ENCODE measurements at places on chromosomes 13 and 19. TPM values are rescaled to one million over a fixed set of nuclear protein-coding genes. Genes with fewer than 3 reads are reported as not detected.

DNA sequence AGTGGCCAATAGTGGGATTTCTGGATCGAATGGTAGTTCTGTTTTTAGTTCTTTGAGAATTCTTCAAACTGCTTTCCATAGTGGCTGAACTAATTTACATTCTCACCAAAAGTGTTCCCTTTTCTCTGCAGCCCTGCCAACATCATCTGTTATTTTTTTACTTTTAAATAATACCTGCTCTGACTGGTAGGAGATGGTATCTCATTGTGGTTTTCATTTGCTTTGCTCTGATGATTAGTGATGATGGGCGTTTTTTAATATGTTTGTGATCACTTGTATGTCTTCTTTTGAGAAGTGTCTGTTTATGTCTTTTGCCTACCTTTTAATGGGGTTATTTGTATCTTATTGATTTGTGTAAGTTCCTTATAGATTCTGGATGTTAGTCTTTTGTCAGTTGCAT lies 48.0 kb downstream of the RNASEH2B start:
- DNase-seq, result no peak

GRCh38 chr13:50783066-50783465 lies 60.4 kb downstream of the DLEU7 start:
- DNase-seq, result no peak

DNA sequence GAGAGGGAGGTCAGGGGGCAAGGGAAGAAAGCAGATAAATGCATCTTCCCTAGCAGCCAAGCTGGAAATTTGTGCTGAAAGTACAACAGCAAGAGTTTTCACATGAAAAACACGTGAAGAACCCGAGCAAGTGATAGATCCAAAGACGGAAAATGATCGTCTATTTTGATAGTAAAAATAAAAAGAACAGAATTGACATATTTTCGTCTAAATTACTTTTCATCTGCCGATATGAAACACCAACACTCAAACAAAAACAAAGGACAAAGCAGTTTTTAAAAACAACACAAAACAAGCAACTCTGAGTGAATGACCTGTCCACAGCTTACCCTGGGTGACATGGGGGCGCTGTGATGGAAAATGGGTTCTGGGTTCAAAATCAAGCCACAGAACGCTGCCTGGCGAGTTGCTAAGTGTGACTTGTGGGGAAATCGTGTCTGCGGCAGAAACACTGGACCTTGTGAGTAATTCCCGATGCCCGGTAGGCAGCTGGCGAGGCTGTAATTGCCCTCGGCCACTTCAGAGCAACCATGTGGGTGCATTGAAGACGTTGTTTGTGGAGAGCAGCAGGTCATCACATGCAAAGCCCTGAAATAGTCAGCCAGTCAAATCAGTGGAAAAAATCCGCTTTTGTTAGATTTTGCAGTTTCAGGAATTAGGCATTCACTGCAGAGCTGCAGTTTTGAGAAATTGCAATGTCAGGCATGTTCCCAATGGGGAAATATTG lies 7.4 kb downstream of the SOX1 start:
- no peak for DNase-seq

- DNase-seq, result no peak
These were observed 9.9 kb downstream of the ZIC5 start for GRCh38 chr13:99961636-99962035.

GRCh38 chr13:40161931-40162330 lies 504.5 kb downstream of the FOXO1 start:
- peak; percentile 49 for DNase-seq

- DNase-seq, result no peak
These were observed at the start of gene NLRP8 for GRCh38 chr19:55947532-55947931. NLRP8 (plus strand) TSS chr19:55947832.

- no peak for DNase-seq
These were observed 18.8 kb downstream of the CYTH2 start for GRCh38 chr19:48487948-48488347.

DNA sequence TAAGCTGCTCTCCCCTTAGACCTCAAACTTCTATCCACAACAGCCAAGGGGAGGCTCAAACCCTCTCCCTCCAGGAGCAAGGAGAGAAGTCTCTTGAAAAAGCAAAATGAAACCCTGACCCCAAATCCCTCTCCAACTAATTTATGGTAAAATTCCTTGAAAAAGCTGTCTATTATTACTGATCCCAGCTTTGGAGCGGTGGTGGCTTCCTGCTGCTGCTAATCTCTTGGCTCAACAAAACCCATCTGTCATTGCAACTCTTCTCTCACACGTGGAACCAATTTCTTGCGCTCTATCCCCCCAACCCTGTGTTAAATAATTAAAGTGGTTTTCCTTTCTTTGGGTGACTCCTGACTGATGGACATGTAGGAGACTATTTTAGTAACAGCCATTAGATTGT lies 64.1 kb upstream of the OXGR1 start:
- DNase-seq, result no peak

DNA sequence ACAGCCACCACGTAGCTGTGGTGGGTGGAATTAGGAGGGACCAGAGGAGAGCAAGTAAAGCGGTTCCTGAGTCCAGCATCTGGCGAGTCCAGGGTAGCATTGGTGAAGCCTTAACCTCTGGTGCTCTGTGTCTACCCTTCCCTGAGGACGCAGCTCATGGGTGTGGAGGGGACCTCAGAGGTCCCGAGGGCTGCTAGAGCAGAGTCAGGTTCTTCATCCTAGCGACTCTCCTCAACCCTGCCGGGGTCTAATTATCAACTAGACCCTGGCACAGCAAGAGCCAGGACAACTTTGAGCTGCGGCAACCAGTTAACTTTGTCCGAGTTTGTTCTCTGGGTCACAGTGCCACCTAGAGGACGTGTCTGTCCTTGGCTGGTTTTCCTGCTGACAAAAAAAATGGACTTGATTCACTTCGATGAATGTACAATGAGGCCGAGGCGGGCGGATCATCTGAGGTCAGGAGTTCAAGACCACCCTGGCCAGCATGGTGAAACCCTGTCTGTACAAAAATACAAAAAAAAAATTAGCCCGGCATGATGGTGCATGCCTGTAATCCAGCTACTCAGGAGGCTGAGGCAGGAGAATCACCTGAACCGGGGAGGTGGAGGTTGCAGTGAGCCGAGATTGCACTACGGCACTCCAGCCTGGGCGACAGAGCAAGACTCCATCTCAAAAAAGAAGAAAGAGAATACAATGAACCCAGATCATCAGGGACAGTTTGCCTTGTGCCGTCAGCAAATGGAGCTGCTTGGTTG lies 25.0 kb downstream of the TSSK6 start:
- peak; percentile 91 for DNase-seq

GRCh38 chr13:21971662-21972621 lies 301.1 kb downstream of the FGF9 start:
- peak; percentile 46 for DNase-seq

DNA sequence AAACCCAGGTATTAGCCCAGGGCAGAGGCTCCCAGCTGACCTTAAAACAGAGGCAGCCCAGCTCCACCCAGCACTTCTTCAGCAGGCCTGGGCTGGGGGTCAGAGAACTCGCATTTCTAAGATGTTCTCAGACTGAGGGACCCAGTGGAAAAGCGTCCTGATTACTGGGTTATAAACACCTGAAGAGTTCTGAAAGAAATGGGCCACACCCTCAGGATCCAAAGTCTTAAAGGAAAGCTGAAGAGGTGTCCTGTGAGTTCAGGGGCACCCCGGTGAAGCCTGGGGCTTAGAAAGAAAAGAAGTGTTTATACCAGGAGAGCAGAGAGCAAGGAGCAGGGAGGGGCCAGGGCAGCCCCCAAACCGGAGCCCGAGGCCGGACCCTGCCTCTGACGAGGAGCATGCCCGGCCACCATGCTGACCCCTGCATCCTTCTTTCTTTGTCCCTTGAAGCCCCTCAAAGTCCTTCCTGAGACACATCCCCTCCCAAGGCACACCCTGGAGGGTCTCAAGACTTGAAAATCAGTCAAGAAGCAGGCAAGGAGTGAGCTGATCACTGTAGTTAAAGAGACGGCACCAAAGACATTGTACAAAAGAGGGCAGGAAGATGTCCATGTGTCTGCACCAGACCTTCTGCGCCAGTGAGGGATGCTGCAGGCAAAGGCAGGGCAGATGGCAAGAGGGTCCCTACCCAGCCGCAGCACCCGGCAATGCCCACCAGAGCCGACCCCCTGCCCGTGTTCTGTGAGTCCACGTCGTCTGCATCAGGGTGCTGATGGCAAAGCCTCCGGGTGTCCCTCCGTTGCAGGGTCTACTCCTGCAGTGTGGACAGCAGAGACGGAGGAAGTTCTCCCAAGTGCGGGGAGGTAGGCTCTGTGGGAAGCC lies 10.6 kb upstream of the RAB20 start:
- no peak for DNase-seq

GRCh38 chr19:3995607-3996006 lies 10.3 kb upstream of the EEF2 start:
- DNase-seq, result no peak

GRCh38 chr13:21389124-21389523 lies 70.0 kb downstream of the ZDHHC20 start:
- no peak for DNase-seq

DNA sequence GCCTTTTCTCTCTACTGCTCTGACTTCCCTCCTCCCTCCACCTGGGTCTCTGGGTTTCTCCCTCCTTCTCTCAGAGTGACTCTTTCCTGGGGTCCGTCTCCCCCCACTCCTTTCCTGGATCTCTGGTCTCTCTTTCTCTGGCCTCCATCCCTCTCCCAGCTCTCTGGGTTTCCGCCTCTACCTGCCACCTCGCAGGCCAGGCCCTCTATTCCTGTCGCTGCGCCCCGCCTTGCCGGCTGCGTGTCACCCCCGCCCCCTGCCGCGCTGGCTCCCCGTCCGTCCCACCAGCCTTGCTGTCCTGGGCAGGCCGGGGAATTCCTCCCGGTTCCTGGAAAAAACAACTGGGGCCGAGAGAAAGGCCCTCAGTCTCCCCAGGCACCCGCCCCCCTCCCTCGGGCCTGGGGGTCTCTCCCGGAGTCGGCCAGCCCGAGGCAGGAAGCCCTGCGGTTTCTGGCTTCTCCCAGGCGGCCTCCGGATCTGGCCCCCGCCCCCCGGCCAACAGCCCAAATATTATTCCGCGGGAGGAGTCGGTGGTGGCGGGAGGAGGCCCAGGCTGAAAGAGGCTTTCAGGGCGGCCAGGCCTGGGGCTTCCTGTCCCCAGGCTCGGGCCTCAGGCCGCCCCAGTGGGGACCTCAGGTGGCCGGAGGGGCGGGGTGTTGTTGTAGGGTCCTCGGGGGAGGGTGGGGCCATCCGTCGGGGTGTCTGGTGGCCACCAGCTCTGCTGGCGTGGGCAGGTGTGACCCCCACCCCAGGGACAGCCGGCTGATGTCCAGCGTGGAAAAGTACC lies 9.3 kb downstream of the IRF2BP1 start:
- no peak for DNase-seq

DNA sequence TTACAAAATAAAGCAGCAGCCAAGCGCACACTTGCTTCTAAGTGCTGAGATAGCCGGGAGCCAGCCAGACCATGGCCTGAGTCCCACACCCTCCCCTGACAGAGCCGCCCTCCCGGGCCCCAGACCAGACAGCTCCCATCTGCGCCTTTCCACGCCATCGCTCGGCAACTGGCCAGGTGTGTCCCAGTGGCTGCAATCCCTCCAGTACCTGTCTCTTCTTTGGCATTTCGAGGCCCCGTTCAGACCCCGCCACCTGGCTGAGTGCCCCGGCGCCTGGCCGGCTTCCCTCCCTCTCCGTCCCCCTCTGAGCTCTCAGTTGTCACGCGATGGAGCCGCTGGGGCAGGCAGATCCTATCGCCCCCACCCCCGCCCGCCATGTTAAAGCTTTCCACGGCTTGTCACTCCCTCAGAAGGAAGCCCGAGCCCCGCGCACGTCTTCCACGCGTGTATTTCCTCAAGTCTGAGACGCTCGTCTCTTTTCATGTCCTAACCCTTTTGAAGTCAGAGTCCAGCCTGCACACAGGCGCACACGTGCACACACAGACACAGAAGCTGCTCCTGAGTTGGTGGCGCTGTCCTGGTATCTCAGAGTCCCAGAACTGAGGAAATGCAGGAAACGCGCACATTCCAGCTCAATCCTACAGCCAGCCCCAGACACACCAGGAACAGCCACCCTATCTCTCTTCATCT lies 7.9 kb downstream of the MLLT1 start:
- DNase-seq, result no peak

GRCh38 chr13:113931841-113932459 lies 41.9 kb downstream of the C13orf46 start:
- no peak for DNase-seq

- no peak for DNase-seq
These were observed 741.1 kb downstream of the DIAPH3 start for GRCh38 chr13:59422646-59423045.

- no peak for DNase-seq
These were observed 123.1 kb downstream of the RBM26 start for GRCh38 chr13:79282976-79283375.

GRCh38 chr13:39527961-39528660 lies 74.9 kb downstream of the LHFPL6 start:
- no peak for DNase-seq

- no peak for DNase-seq
These were observed 644.4 kb downstream of the PCDH9 start for GRCh38 chr13:66585669-66586203.

DNA sequence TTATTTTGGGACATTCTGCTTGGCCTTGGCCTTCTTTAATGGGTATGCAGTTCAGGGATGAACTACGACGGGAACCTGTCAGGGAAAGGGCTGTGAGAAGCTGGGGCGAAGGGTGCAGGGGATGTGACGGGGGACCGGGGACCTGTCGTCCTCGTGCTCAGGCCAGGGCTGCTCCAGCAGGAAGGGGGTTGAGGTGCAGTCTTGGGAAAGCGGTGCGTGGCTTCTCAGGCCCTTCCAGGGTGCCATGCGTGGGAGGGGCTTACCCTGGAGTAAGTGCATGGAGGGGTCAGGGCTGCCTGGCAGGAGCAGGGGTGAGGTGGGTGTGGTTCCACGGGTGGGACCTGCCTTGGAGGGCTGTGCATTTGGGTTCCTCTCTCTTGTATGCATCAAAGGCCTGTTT lies 100.8 kb downstream of the TEX29 start:
- no peak for DNase-seq

GRCh38 chr19:36891768-36892357 lies 24.2 kb downstream of the ZNF829 start:
- DNase-seq, result no peak

DNA sequence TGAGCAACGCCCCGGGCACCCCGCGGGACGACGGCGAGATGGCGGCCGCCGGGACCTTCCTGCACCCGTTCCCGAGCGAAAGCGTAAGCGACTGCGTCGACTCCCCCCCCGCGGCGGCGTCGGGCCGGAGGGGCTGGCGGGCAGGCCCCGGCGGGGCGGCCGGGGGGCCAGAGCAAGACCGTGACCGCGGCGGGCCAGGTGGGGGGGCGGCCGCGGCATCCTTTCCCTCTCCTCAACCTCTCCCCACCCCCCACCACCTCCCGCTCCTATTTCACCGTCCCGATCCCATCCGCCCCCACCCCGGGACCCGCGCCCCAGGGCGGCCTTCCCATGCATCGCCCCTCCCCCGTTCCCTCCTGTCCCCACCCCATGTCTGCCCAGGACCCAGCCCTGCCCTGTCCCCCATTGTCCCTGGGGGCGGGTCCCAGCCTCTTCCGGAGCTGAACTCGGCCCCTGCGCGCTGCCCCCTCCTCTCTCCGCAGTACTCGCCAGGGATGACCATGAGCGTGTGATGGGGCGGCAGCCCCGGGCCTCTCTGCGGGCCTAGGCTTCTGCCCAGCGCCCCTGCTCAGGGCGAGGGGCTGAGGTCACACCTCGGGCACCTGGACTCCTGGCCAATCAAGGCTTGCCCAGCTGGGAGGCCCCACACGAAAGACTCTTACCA lies 4.1 kb downstream of the ISYNA1 start:
- DNase-seq, result no peak

CGB5 gene
- not detected for polyA plus RNA-seq

TOMM40 gene
- polyA plus RNA-seq, result 43.3 TPM

NTN5 gene
- polyA plus RNA-seq, result 1.1 TPM

NLRP11 gene
- polyA plus RNA-seq, result 0.25 TPM

TINCR gene
- polyA plus RNA-seq, result 0.63 TPM

CPB2 gene
- 0.27 TPM for polyA plus RNA-seq

NFIX gene
- polyA plus RNA-seq, result 14.6 TPM

FXYD3 gene
- 18.6 TPM for polyA plus RNA-seq

ZFP82 gene
- 16.9 TPM for polyA plus RNA-seq

TMEM259 gene
- 92.5 TPM for polyA plus RNA-seq

Measured in left kidney (tissue), 8 donors.